ENCODE measurements at places on chromosomes 5 and 9.

GRCh38 chr5:136538534-136538933 lies 173.2 kb upstream of the TRPC7 start:
- DNase-seq, result no peak

GRCh38 chr5:120345947-120346346 lies 118.2 kb upstream of the PRR16 start:
- no peak for DNase-seq

DNA sequence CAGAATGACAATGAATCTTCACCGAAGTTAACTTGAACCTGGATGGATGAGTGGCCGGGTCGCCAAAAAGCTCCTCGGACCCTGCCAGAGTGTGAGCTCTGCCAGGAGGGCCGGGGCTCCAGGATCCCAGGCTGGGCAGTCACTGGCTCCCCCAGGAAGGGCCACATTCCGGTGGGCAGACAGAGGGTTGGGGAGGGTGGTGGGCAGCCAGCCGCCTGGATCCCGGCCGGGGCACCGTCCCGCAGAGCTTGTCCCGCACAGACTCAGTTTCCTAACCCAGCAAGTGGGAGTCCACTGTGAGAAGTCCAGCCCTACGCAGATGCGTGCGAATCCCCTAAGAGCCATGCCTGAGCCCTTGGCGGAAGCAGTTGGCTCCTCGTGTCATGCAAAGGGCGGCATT lies 10.3 kb upstream of the NOTCH1 start:
- no peak for DNase-seq

DNA sequence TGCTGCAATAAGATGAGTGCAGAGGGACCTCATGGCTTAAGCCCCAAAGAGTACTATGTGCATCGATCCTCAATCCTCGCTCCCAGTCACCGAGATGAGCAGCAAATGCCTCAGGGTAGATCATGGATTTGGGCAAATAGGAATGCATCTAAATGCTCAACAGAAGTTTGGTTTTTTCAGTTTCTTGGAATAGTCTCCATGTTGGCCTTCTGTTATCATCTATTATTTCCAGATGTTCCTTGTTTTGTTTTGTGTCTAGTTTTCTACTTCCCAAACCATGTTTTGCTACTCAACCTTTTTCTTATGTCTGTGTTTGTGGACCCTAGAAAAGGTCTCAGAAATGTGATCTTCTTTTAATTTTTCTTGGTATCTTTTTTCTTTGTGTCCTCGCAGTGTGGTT lies 43.5 kb upstream of the RASGRF2 start:
- peak; percentile 8 for DNase-seq

- peak; percentile 13 for DNase-seq
Observed at GRCh38 chr5:64229163-64229774, 63.6 kb downstream of the RNF180 start.

- no peak for DNase-seq
Observed at GRCh38 chr9:133419005-133419404, 1.2 kb upstream of the REXO4 start.

- DNase-seq, result no peak
Observed at GRCh38 chr5:134503088-134503936, 22.2 kb upstream of the JADE2 start.

DNA sequence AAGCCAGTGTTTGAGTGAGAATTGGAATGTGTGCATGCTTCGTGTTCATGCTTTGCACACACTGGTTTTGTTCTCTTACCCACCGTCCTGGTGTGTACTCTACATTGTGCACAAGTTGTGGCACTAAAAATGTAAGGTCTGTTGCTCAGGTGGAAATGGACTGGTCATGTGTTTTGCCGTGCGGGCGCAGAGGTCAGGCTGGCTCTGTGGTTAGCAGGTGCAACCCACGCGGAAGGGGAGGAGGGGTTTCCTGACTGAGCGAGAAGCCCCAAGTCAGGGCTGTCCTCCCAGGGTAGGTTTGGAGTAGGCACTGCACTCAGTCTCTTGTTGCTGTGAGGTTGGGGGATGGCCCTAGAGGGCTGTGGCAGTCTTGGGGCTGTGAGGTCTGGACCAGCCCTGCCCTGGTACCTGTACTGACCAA lies 86.6 kb downstream of the EHMT1 start:
- no peak for DNase-seq

DNA sequence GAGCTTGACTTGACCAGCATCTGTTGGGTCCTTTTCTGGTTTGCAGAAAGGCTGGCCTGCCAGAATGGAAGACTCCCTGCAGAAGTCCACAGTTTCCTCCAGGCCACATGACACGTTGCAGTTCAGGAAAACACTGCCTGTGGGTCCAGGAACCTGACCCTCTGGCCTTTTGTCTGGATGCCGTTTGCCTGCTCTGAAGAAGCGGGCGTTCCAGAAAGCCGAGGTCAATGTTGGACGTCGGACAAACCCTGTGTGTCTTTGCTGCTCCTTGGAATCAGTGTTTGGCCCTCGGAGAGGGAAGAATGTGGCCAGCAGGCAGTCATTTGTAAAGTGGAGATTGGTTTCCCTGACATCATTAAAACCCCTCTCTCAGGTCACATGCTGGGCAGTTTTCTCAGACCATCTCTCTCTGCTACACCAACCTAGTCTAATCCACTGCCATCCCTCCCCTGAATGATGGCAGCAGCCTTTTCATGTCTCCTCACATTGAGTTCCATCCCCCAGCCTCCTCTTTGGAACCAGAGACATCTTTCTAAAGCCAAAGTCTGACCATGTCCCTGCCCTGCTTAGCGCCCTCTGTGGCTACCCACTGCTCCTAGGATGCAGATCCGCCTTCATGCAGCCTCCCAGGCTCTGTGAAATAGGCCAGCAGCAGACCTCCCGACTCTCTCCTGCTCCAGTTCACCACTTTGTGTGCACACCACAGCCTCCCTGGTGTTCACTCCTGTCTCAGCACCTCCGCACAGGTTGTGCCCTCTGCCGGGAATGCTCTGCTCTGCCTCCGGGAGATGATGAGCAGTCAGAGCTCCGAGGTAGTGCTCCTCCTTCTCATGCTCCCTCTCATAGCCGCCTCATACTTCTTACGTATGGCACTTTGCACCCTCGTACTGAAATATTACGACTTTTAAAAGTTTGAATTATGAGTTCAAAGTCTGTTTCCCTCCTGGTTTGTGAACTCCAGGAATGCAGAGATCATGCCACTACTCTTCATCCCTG lies 75.6 kb downstream of the RALGPS1 start:
- peak; percentile 76 for DNase-seq

- DNase-seq, result no peak
Observed at GRCh38 chr5:51095486-51095885, 287.8 kb upstream of the ISL1 start.

GRCh38 chr9:98404237-98404636 lies 148.8 kb upstream of the TBC1D2 start:
- no peak for DNase-seq

DNA sequence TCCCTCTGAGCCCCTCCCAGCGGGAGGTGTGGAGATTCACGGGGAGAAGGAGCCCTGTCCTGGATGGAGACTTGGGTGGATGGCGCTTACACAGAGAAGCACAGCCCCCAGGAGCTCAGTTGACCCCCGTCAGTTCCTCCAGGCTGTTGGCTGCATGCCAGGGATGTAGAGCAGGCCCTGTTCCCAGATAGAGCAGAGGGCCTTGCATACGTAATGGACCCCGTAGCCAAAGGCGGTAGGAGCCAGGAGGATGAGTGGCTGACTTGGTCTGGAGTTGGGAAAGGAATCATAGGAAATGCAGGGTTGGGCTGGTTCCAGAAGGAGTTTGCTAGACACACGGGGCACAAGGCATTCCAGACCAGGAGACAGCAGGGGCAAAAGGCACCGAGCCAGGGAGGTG lies 2.5 kb downstream of the PMPCA start:
- no peak for DNase-seq

- no peak for DNase-seq
Observed at GRCh38 chr5:91635950-91636734, 253.0 kb upstream of the ARRDC3 start.

- DNase-seq, result no peak
Observed at GRCh38 chr5:1983919-1984695, 101.4 kb upstream of the IRX4 start.

- DNase-seq, result no peak
Observed at GRCh38 chr9:124510650-124511425, 3.6 kb upstream of the NR5A1 start.

DNA sequence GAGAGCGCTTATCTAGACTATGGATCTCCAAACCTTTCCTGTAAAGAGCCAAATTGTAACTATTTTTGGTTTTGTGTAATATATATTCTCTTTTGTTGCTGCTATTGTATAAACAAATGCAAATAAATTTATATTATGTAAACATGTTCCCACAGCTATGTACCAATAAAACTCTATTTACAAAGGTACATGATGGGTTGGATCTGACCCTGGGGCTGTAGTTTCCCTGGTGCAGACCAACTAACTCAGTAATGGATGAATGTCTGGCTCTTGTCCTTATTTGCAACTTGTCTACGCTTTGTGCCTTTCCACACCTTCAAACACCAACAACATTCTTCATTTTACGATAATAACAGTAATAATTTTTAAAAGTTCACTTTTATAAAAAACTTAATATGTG lies 27.5 kb upstream of the SPINK14 start:
- DNase-seq, result no peak

DNA sequence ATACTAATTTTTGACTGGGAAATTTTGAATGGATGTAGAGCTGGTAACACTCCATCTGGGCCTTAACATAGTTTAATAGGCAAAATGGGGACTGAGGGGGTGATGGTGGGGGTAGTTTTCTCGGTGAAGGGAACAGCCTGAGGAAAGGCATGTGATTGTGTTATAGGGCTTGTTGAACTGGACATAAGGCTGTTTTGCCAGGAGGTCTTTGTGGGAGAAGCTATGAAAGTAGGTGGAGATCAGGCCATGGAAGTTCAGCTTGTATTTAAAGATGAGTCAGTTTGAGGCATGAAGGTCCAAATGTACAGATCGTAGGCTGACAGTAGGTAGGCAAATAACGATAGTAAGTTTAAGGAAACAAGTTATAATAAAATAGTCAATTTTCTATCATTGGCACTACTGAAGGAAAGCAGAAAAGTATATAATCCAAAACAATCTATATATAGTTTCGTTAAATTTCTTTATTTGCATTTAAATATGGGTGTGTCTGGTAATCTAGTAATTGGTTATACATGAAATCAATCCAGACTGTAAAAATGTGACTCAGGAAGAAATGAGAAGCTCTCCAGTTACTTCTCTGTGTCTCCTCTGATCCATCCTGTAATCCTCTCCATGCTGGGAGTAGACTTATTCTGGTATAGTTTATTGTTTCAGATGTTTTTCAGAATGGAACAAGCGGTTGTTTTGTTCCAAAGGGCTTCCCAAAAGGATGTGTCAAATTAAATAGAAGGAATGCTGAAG lies 2.8 kb downstream of the CSNK1G3 start:
- no peak for DNase-seq

DNA sequence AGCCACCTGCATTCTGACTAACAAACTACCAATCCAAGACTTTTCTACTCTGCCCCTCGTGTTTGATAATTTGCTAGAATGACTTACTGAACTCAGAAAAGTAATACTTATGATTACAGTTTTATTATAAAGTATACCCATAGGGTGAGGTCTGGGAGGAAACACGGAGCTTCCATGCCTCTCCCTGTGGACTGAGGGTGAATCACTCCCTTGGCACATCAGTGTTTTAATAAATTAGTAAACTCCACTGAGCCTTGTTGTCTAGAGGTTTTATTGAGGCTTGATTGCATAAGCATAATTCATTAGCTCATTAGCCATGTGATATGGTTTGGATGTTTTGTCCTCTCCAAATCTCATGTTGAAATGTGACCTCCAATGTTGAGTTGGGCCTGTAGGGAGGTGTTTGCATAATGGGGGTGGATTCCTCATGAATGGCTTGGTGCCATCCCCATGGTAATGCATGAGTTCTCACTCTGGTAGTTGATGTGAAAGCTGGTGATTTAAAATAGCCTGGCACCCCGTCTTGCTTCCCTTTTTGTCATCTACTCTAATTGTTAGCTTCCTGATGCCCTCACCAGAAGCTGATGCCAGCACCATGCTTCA lies 233.6 kb upstream of the TRPC7 start:
- no peak for DNase-seq

DNA sequence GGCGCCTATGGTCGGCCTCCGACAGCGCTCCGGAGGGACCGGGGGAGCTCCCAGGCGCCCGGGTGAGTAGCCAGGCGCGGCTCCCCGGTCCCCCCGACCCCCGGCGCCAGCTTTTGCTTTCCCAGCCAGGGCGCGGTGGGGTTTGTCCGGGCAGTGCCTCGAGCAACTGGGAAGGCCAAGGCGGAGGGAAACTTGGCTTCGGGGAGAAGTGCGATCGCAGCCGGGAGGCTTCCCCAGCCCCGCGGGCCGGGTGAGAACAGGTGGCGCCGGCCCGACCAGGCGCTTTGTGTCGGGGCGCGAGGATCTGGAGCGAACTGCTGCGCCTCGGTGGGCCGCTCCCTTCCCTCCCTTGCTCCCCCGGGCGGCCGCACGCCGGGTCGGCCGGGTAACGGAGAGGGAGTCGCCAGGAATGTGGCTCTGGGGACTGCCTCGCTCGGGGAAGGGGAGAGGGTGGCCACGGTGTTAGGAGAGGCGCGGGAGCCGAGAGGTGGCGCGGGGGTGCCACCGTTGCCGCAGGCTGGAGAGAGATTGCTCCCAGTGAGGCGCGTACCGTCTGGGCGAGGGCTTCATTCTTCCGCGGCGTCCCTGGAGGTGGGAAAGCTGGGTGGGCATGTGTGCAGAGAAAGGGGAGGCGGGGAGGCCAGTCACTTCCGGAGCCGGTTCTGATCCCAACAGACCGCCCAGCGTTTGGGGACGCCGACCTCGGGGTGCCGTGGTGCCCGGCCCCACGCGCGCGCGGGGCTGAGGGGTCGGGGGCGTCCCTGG lies 561 bp downstream of the DAPK1 start:
- no peak for DNase-seq

DNA sequence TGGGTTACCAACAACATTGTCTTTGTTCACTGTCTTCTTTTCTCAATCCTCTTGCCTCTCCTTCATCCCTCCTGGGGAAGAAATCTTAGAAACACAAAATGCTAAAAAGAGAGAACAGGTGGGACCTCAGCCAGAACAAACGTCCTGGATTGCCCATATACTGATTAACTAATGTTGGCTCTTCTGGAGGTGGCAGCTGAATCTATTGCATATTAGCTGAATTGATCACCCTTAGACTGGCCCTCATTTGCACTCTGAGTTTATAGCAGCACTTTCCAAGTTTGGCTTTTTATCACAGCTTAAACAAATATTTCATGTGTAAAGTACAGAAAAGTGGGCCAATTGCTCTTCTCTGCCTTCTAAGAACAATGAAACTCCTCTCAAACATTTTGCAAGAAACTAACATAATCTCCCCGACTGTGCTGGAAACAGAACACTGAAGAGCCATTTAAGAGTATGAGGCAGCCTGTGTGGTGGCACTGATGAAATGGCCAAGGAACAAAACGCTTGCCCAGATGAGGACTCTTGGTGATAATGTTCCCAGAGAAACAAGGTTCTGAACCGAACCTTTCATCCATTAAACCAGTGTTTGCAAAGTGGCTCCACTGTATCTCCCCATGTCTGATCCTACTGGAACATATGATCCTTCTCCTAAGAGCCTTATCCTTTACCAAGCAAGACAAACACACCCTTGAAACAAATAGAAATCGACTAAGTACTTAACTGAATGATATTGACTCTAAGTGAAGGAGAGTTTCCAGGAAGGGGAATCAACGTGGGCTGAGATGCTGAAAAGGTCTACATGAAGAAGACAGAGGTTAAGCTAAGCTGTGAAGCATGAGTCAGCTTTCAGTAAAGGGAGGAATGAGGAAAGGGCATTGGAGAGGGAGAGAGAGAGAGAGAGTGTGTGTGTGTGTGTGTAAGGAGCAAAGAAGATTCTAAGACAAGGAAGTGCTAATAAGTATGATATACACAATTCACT lies 83.2 kb upstream of the LIFR start:
- no peak for DNase-seq

GRCh38 chr5:29054694-29055093 lies 2016.3 kb upstream of the CDH9 start:
- DNase-seq, result no peak

- DNase-seq, result no peak
Observed at GRCh38 chr5:109650493-109650892, 39.2 kb upstream of the MAN2A1 start.

All from forelimb muscle (tissue), 1 donor.